Naive thymus-derived CD8-positive, alpha-beta T cell (primary cell): ENCODE measurements at places on chromosomes 12 and 14.

GRCh38 chr14:105602799-105603793 lies 76.7 kb downstream of the TMEM121 start:
- no peak for DNase-seq

GRCh38 chr14:51652168-51653078 lies 713 bp downstream of the FRMD6 start:
- DNase-seq, result peak; percentile 6

GRCh38 chr12:69623970-69624369 lies 13.3 kb upstream of the LRRC10 start:
- DNase-seq, result no peak

GRCh38 chr12:28955491-28955890 lies 193.6 kb upstream of the FAR2 start:
- no peak for DNase-seq

DNA sequence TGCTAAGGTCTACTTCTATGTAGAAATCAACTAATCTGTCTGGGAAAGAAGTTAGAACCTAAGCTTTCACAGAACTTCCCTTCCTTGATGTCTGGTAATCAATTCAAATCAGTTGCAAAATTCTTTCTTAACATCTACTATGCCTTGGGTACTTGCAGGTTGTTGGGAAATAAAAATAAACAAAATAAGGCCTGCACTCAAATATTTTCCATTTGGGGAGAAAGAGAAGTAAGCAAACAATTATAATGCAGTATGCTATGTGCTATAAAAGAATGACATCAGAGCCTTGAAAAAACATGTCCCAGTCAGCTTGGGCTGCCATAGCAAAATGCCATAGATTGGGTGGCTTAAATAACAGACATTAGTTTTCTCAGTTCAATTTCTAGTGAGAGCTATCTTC lies 425.9 kb upstream of the DCN start:
- DNase-seq, result no peak

GRCh38 chr14:39005044-39005880 lies 97.8 kb downstream of the SEC23A start:
- DNase-seq, result no peak

DNA sequence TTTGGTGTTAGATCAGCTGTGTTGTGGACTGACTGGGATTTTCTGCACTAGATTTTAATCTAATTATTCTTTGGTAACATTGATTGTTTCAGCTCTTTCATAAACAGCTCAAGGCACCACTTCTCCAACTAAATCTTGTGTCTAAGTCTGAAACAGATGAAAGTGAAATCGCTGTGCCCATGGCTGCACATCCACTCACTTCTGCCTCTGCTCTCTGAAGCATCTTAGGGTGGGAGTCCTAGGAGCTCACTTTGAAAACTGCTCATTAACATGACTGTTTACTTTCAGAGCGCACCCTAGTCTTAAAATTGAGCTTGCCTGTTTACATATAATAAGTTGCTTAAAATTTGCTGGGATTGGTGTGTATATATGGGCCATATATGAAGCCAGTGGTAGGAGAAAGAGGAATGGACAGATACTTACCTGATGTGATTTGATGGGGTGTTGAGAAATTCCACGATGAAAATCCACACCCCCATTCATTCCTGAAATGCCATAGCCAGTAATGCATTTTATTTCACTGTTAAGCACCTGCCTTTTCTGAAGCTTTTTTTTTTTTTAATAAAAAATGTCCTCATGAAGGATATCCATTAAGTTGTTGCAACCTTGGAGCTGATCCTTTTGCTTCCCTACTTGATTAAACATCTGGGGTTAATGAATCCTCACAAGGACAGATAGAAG lies 52.8 kb downstream of the PPFIBP1 start:
- no peak for DNase-seq

DNA sequence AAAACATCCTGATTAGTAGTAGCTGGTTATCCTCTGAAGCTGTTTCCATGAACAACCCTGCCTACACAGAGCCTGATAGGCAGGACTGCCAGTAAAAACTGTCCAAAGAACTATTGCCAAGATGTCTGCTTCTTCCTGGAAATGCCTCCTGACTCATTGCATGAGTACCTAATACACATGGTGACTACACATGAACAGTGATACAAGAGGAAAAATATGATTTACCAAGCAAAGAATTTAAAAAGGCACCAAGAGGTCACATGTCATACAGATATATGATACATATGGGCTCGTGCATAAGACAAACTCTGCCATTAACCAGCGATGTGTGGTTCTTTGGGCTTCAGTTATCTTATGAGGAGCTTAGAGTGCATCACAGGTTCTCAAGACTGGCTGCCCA lies 552.3 kb downstream of the SLC16A7 start:
- no peak for DNase-seq

DNA sequence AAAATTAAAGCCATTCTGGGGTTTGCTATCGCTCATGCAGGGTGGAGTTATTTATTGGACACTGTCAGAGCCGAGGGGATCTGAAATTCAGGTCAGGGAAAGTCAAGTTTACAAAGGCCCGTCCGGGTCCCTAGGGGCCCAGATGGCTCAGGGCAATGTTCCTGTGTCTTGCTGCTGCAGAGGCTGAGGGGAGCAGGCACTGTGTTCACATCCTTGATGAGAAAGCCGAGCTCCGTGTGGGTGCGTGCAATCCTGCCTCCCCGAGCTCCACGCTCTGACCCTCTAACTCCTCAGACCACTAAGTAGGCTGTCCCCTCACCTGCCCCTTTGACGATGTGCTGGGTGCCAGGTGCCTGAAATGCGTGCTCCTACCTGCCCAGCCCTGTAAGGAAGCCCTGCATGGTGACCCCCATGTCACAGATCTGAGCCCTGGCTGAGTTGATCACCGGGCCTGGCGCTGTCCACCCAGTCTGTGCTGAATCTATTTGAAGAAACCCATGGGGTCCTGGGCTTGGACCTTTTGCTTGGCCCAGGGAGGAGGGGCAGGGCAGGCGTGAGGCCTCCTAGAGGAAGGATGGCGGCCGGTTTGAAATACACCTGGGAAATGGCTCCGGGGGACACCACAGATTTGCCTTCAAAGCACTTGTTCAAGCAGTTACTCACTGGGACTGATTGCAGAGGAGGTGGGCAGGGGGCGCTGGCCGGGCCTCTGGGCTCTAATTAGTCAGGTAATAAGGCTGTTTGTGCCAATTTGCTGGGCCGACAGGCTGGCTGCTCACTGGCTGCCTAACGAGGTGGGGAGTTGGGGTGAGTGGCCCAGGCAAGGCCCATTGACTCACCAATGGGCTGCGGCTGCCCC lies 204.3 kb downstream of the KIF26A start:
- no peak for DNase-seq
